ENCODE measurements at places on chromosomes 4 and X.

GRCh38 chr4:70382691-70383181 lies at the start of gene SMR3B:
Gene SMR3B (plus strand): TSS chr4:70383131. CDS start chr4:70384511, 1,380 bp downstream.
- no peak for DNase-seq

DNA sequence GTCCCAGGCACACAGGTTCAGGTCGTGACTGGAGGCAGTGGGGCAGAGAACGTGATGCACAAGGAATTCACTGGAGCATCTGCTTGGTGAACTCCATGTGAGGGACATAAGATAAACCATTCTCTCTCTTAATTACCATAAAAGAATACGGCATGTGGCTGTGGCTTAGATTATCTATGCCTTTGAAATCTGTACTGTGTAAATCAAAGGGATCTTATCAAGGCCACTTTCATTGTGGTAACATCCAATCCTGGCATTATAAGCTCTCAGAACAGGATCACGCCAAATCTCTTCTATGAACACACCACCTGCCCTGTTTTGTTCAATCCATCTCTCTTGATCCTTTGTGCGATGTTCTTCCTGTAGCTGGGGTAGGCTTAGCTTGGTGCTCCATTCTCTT lies 192.3 kb downstream of the SPATA18 start:
- no peak for DNase-seq

GRCh38 chr4:6017030-6017429 lies 1.2 kb downstream of the C4orf50 start:
- no peak for DNase-seq

GRCh38 chr4:142035566-142035965 lies 399.2 kb downstream of the IL15 start:
- no peak for DNase-seq

- DNase-seq: no peak
Observed at GRCh38 chr4:182451441-182451840, 208.2 kb downstream of the TENM3 start.

All from stimulated activated CD8-positive, alpha-beta memory T cell treated with anti-CD3 and anti-CD28 coated beads, Interleukin-12 subunit alpha, Interleukin-12 subunit beta, amount 100 ng/mL, for 4 hours (primary cell).